ENCODE measurements at places on chromosomes 3 and 15. TPM values are rescaled to one million over a fixed set of nuclear protein-coding genes. Genes with fewer than 3 reads are reported as not detected.

GRCh38 chr3:194030372-194030771 lies 105.6 kb upstream of the HES1 start:
- no peaks in the 10 kb centered on the region for H3K27me3 ChIP-seq
- no peak for DNase-seq
- H3K36me3 ChIP-seq = no peaks in the 10 kb centered on the region
- H3K4me3 ChIP-seq = no peak overlapping the region
- H3K27ac ChIP-seq = no peak overlapping the region
- H3K4me1 ChIP-seq = peaks cover 21% of the 10 kb centered on the region

DNA sequence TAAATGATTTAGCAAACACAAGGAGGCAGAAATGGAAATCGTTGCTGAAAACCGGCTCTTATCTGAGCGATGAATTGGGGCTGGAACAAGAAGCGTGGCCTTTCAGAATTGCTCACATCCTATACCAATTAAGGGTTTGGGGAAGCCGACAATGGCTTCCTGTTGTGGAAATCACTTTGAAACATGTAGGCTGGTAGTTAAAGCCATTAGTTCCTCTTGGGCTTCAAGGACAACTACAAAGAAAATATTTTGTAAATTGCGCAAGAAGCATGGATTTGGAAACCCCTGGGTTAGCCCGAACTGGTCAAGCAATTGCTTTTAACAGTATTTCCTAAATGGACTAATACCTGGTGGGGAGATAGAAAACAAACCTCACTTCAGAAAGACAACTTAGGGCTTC lies 182.4 kb downstream of the ADAMTS9 start:
- DNase-seq = no peak
- no peaks in the 10 kb centered on the region for H3K27me3 ChIP-seq

EEFSEC gene
- 13.8 TPM for total RNA-seq

DNA sequence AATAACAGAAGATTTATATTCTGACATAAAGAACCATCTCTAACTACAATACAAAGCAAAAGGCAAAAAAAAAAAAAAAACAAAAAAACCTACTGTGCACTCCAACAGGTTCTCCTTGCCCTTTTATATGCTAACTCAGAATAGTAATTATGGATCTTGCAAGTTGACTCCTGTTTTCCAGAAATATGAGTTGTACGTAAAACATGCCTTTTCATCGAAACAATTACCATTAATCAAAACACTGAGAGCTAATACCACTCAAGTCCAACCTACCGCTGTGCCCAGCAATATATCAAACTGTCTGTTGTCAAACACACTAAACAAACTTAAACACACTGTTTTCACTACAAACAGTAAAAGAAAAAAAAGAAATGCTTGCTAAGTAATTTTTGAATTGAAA lies 389.8 kb downstream of the TBC1D5 start:
- no peaks in the 10 kb centered on the region for H3K4me1 ChIP-seq
- H3K27me3 ChIP-seq = no peaks in the 10 kb centered on the region
- DNase-seq = no peak
- H3K4me3 ChIP-seq = no peak overlapping the region
- H3K27ac ChIP-seq = no peak overlapping the region

CYP1A2 gene
- total RNA-seq = not detected

ARL13B gene
- 7.7 TPM for total RNA-seq

PRSS50 gene
- not detected for total RNA-seq

- no peaks in the 10 kb centered on the region for H3K27me3 ChIP-seq
- H3K27ac ChIP-seq = no peak overlapping the region
- H3K4me1 ChIP-seq = 0 out of 2 replicates have a peak, but pooled peaks cover under 1% of the 10 kb centered on the region
Measured at GRCh38 chr3:41693799-41694198, 268.1 kb downstream of the ULK4 start.

DNA sequence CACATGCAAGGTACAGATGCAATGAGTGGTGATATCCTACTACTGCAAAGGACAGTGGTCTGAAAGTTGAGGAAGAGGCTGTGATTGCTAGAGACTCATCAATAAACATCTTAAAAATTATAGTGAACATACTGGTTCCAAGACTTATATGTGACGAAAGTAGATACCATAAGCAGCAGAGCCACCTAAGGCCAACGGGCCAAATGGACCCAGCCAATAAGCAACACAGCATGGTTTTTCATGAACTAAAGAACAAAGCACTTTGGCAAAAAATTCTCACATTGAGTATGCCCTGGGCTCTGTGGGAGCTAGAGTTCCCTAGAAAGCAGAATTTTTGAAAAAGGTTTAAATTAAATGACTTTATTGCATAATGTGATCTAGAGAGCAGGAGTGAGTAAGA lies 272.1 kb downstream of the SI start:
- H3K36me3 ChIP-seq = no peaks in the 10 kb centered on the region
- peak; percentile 5 for DNase-seq
- H3K4me1 ChIP-seq = no peaks in the 10 kb centered on the region
- H3K27me3 ChIP-seq = no peaks in the 10 kb centered on the region

DNA sequence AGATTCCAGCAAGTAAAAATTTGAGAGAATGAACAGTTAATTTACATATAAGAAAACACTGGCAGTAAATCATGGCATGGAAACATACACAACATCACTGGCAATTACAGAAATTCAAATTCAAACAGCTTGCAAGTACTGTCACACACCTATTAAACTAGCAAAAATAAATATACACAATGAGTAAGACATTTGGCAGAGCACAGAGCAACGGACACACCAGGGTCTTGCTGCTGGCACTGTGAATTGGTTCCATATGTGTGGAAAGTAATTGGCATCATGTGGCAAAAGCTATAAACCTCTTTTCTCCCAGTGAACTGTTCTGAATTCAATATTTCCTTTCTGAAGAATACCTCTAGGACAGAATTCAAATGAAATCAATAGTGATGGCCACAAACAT lies 78.3 kb downstream of the LRRK1 start:
- H3K4me1 ChIP-seq = no peaks in the 10 kb centered on the region
- no peak for DNase-seq
- no peak overlapping the region for H3K4me3 ChIP-seq
- no peak overlapping the region for H3K27ac ChIP-seq
- no peaks in the 10 kb centered on the region for H3K27me3 ChIP-seq

DLEC1 gene
- 0.35 TPM for total RNA-seq

GRCh38 chr15:38894243-38894948 lies 329.8 kb upstream of the RASGRP1 start:
- no peak overlapping the region for H3K4me3 ChIP-seq
- no peaks in the 10 kb centered on the region for H3K36me3 ChIP-seq
- H3K27me3 ChIP-seq = no peaks in the 10 kb centered on the region
- peaks cover 10% of the 10 kb centered on the region for H3K4me1 ChIP-seq
- H3K27ac ChIP-seq = peak overlapping the region; percentile 2

- H3K4me3 ChIP-seq = no peak overlapping the region
- H3K36me3 ChIP-seq = no peaks in the 10 kb centered on the region
- H3K4me1 ChIP-seq = peaks cover 31% of the 10 kb centered on the region
- no peak for DNase-seq
- H3K27me3 ChIP-seq = no peaks in the 10 kb centered on the region
- H3K27ac ChIP-seq = peak overlapping the region; percentile 71
Measured at GRCh38 chr3:153349108-153349499, 187.1 kb downstream of the RAP2B start.

- no peaks in the 10 kb centered on the region for H3K27me3 ChIP-seq
- H3K36me3 ChIP-seq = no peaks in the 10 kb centered on the region
- H3K4me1 ChIP-seq = no peaks in the 10 kb centered on the region
- H3K4me3 ChIP-seq = no peak overlapping the region
- no peak overlapping the region for H3K27ac ChIP-seq
Measured at GRCh38 chr3:158970006-158970405, 168.2 kb downstream of the MFSD1 start.

GRCh38 chr3:188722963-188723362 lies 448.8 kb upstream of the TPRG1 start:
- H3K4me3 ChIP-seq = no peak overlapping the region
- H3K4me1 ChIP-seq = no peaks in the 10 kb centered on the region
- no peaks in the 10 kb centered on the region for H3K27me3 ChIP-seq
- no peak for DNase-seq
- no peaks in the 10 kb centered on the region for H3K36me3 ChIP-seq

SUSD5 gene
- not detected for total RNA-seq

SKOR1 gene
- not detected for total RNA-seq

GRCh38 chr15:33124279-33124678 lies 70.2 kb downstream of the FMN1 start:
- H3K27ac ChIP-seq = no peak overlapping the region
- no peak overlapping the region for H3K4me3 ChIP-seq
- no peaks in the 10 kb centered on the region for H3K36me3 ChIP-seq
- peaks cover 11% of the 10 kb centered on the region for H3K4me1 ChIP-seq

DNA sequence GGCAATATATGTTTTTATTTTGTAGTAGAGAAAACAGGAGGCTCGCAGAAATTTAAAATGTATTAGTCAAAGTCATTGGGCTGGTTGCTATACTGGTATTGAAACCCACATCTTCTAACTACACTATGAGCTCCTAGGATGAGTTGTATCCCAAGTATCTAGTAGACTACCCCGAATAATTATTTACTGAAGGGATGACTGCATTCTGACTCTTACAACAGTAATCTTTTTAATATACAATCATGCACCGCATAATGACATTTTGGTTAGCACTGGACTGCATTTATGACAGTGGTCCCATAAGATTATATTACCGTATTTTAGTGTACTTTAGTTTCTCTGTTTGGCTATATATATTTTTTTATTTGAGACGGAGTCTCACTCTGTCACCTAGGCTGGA lies 15.3 kb downstream of the PIGB start:
- no peaks in the 10 kb centered on the region for H3K36me3 ChIP-seq
- H3K4me3 ChIP-seq = no peak overlapping the region
- no peaks in the 10 kb centered on the region for H3K27me3 ChIP-seq
- no peak overlapping the region for H3K27ac ChIP-seq

GRCh38 chr15:66251790-66252684 lies 1.5 kb downstream of the MEGF11 start:
- H3K4me1 ChIP-seq = no peaks in the 10 kb centered on the region
- H3K27me3 ChIP-seq = no peaks in the 10 kb centered on the region
- DNase-seq = peak; percentile 53

- H3K27me3 ChIP-seq = no peaks in the 10 kb centered on the region
- DNase-seq = no peak
- H3K27ac ChIP-seq = no peak overlapping the region
- no peaks in the 10 kb centered on the region for H3K4me1 ChIP-seq
Measured at GRCh38 chr3:53921296-53921695, 29.6 kb upstream of the SELENOK start.

DNA sequence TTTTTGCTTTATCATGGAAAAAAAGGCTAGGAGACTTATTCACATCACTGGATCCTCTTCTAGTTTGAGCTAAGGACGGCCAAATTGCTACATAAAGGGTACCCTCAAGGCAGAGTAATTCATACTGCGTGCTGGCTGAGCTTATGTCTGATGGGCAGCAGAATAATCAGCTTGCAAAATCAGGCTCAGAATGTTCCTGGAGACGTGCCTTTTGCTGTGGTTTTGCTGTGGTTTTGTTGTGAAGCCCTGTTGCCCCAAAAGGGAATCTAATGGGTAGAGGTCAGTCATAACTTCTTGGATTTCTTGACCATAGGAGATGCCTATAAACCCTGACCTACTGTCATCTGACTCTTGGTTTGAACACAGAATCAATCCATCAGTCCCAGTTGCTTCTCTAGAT lies 189.9 kb downstream of the SOX2 start:
- no peak overlapping the region for H3K27ac ChIP-seq
- H3K4me1 ChIP-seq = no peaks in the 10 kb centered on the region
- H3K4me3 ChIP-seq = no peak overlapping the region
- DNase-seq = no peak

GRCh38 chr15:67005294-67005996 lies 60.0 kb upstream of the SMAD3 start:
- peaks cover 10% of the 10 kb centered on the region for H3K4me1 ChIP-seq
- no peak overlapping the region for H3K4me3 ChIP-seq
- H3K36me3 ChIP-seq = no peaks in the 10 kb centered on the region
- no peak for DNase-seq
- no peak overlapping the region for H3K27ac ChIP-seq
- H3K27me3 ChIP-seq = no peaks in the 10 kb centered on the region

GRCh38 chr3:127366383-127366782 lies 78.5 kb upstream of the PRR20G start:
- no peak overlapping the region for H3K27ac ChIP-seq
- H3K27me3 ChIP-seq = no peaks in the 10 kb centered on the region
- no peaks in the 10 kb centered on the region for H3K36me3 ChIP-seq
- H3K4me3 ChIP-seq = no peak overlapping the region

TF gene
- total RNA-seq = 23.4 TPM

DNA sequence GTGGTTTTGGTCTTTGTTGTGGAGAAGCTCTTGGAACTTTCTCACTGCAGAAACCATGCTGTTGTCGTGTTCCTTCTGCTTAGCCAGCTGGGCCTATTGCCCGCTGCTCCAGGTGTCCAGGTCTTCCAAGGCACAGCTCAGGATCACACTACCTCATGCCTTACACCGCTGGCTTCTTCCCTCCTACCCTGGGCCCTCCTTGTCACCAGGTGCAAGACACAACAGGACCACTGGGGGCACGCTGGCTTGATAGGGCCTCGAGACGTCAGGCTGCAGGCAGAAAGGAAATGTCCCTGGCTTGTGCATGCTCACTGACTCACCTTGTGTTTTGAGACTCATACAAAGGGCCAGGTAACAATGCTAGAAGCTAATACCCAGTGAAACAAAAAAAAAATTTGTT lies 32.3 kb downstream of the PAQR9 start:
- H3K27me3 ChIP-seq = no peaks in the 10 kb centered on the region
- no peak overlapping the region for H3K27ac ChIP-seq
- no peak for DNase-seq
- H3K4me1 ChIP-seq = no peaks in the 10 kb centered on the region
- no peak overlapping the region for H3K4me3 ChIP-seq
- no peaks in the 10 kb centered on the region for H3K36me3 ChIP-seq

TMCO5A gene
- not detected for total RNA-seq

- H3K4me1 ChIP-seq = peaks cover 7% of the 10 kb centered on the region
- no peak overlapping the region for H3K27ac ChIP-seq
- no peaks in the 10 kb centered on the region for H3K27me3 ChIP-seq
- no peaks in the 10 kb centered on the region for H3K36me3 ChIP-seq
Measured at GRCh38 chr3:168883145-168883544, 780.4 kb downstream of the MECOM start.

DNA sequence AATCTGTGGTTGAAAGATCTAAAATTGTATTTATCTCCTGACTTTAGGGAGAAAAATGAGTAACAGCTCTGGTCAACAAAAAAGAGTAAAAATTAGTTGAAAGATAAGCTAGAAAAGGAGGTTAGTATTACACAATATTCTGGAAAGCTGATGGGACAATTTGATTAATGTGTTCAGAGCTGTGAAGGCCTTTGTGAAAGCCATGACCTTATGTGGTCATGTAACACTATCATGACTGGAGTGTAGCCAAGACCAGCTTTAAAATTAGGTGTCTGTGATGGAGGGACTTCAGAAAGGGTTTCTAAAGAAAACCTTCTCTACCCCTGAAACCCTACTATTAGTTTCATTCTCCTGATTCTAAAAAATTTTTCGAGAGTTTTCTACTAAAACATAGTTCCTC lies 127.2 kb downstream of the NFKBIZ start:
- no peaks in the 10 kb centered on the region for H3K27me3 ChIP-seq
- no peaks in the 10 kb centered on the region for H3K4me1 ChIP-seq
- H3K27ac ChIP-seq = no peak overlapping the region
- no peaks in the 10 kb centered on the region for H3K36me3 ChIP-seq
- no peak overlapping the region for H3K4me3 ChIP-seq
- DNase-seq = no peak

- no peak overlapping the region for H3K27ac ChIP-seq
- H3K4me3 ChIP-seq = no peak overlapping the region
- no peaks in the 10 kb centered on the region for H3K36me3 ChIP-seq
- no peaks in the 10 kb centered on the region for H3K4me1 ChIP-seq
- no peaks in the 10 kb centered on the region for H3K27me3 ChIP-seq
- DNase-seq = no peak
Measured at GRCh38 chr15:41423979-41424659, 7.2 kb downstream of the RTF1 start.

CCDC39 gene
- total RNA-seq = not detected

ITPKA gene
- 18.1 TPM for total RNA-seq

Measured in Caco-2 (cell line).